Urothelium cell line (cell line): ENCODE measurements at places on chromosomes 3 and 15.

DNA sequence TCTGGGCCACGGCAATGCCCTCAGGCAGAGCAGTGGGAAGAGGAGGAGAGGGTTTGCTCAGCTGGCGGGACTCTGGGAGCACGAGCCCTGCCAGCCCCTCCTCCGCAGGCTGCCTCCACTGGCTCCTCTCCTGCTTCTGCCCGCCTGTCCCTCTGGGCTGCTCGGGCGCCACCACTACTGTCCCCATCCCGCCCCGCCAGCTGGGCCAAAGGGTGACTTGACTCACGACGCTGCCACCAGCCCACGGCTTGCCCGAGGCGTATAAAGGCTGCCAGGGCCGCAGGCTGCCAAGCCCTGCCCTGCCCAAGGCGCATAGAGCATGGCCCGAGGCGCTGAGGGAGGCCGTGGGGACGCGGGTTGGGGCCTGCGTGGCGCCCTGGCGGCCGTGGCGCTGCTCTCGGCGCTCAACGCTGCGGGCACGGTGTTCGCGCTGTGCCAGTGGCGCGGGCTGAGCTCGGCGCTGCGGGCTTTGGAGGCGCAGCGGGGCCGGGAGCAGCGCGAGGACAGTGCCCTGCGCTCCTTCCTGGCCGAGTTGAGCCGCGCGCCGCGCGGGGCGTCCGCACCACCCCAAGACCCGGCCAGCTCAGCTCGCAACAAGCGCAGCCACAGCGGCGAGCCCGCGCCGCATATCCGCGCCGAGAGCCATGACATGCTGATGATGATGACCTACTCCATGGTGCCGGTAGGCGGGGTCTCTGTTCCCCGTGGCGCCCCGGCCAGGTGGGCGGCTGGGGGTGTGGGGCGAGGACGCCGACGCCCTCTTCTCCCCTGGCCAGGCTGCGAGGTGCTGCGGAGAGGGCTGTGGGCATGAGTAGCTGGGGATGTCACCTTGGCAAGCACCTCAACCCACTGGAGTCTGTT lies at the start of gene GLDN:
Gene GLDN (plus strand): TSS at position 290 of the 861 bp plus-strand sequence. CDS start 30 bp downstream, at position 320.
- no peak for DNase-seq

DNA sequence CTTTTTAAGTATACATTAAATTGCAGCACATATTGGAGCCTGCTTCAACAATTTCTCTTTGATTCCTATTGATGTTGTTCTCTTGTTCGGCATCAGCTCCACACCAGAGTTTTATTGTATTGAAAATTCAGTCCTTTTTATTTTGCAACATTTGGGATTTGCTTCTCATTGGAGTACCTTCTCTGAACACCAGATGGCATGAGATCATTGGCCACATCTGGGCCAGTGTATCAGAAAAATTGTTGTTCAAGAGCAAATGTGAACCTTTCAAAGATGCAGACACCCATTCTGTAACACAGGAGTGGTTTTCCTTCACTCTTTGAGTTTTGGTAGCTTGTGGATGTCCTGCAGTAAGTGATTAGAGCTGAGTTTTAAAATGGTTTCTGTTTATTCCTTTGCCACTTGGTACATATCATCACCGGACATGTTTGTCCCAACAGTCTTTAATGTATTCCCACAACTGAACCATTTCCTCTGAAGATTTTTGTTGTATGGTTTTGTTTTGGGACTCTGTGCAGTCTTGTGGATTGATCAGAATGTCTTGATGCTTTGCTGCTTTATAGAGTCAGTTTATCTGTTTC lies 96.1 kb downstream of the MCTP2 start:
- peak; percentile 38 for DNase-seq

- DNase-seq: peak; percentile 45
Measured at GRCh38 chr15:54803134-54803808, 393.5 kb downstream of the RSL24D1 start.

GRCh38 chr3:143158014-143158988 lies 38.7 kb downstream of the CHST2 start:
- no peak for DNase-seq

- peak; percentile 50 for DNase-seq
Measured at GRCh38 chr15:43517354-43518196, at the start of gene MAP1A. Gene MAP1A, plus strand, starts transcription at chr15:43517608. Its CDS starts 3,866 bp downstream, at chr15:43521474.

- DNase-seq: no peak
Measured at GRCh38 chr3:10430805-10431204, 74.6 kb downstream of the ATP2B2 start.

DNA sequence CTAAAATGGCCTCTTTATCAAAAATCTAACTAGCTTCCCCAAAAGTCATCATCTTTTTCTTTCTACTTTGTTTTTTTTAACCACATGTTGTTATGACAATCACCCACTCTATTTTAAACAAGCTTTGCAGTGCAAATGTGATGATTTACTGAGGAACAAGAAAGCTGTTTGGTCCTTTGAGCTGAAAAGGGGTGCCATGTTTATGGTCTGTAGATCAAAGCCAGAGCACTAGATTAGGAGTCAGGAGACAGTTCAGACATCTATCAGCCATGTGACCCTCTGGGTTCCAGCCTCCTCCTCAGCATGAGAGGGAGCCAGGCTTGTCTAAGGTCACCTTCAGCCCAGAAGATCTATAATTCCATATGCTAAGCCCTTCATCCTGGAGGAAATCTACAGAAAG lies 65.9 kb downstream of the RPL22L1 start:
- DNase-seq: no peak

- no peak for DNase-seq
Measured at GRCh38 chr15:60161704-60162103, 157.6 kb downstream of the FOXB1 start.
